Sigmoid colon (tissue), 7 donors: ENCODE measurements at places on chromosomes 7 and 10. TPM values are rescaled to one million over a fixed set of nuclear protein-coding genes. Genes with fewer than 3 reads are reported as not detected.

DNA sequence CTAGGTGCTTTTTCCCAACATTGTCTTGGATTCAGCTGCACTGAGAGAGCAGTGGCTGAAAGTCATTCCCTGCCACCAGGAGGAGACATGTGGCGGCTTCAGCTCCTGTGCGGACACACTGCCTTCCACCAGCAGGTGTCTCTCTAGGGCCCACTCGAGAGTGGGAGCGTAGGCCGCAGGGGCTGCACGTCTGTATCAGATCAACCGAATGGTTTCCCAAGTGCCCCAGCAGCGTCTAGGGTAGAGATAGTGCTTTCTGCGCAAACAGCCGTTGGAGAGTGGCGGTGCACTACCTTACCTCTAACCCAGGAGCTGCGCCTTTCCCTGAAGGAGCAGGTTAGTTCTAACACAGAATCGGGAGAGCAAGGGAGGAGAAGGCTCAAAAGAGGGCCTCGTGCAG lies 31.7 kb downstream of the PAPOLB start:
- peak; percentile 86 for DNase-seq

DNA sequence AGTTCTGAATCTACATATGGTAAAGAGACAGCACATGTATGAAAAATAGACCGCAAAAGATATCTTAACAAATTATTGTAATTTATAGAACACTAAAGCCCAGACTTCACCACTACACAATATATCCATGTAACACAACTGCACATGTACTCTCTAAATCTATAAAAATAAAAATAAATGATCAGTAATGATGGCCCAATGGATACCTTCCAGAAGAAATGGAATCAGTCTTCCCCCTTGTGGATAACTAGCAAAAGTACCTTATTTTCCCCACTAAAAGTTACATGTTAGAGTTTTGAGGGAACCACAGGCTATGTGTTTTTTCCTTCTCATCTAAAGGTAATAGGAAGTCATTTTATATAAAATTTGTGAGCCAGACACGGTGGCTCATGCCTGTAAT lies 25.7 kb downstream of the C7orf25 start:
- no peak for DNase-seq

Gene VPS37D
- total RNA-seq: 5.3 TPM

GRCh38 chr7:97133159-97133558 lies 15.7 kb downstream of the SDHAF3 start:
- no peak for DNase-seq

- DNase-seq: no peak
These were observed 14.9 kb downstream of the TSPAN15 start for GRCh38 chr10:69466158-69466490.

Gene ZNF425
- 3.9 TPM for total RNA-seq

Gene VENTX
- 1.1 TPM for total RNA-seq

GRCh38 chr7:91263384-91264045 lies 718 bp upstream of the FZD1 start:
- DNase-seq: peak; percentile 68

Gene LUC7L2
- total RNA-seq: 79.1 TPM

- no peak for DNase-seq
These were observed 666.1 kb upstream of the FOXK1 start for GRCh38 chr7:4015996-4016395.

- DNase-seq: no peak
These were observed 118.8 kb upstream of the LYZL2 start for GRCh38 chr10:30748152-30748973.

Gene ANKRD7
- total RNA-seq: 2.9 TPM

DNA sequence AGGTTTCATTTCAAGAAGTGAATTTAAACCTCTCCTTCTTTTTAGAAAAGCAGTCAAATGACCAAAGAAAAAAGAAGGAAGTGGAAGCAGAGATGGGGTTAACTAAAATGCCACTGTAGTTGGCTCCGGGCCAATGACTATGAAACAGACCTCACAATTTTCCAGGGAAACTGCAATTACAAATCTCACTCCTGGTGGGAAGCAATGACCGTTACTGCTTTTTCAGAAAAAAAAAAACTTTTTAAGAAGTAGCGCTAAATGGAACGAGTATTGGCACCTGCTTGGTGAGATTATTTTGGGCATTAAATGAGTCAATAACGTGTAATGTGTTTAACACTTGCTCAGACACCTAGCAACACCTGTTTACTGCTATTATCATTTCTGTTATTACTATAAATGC lies 1.2 kb downstream of the SFRP4 start:
- DNase-seq: no peak

GRCh38 chr7:94823947-94824346 lies 83.4 kb upstream of the PPP1R9A start:
- no peak for DNase-seq

DNA sequence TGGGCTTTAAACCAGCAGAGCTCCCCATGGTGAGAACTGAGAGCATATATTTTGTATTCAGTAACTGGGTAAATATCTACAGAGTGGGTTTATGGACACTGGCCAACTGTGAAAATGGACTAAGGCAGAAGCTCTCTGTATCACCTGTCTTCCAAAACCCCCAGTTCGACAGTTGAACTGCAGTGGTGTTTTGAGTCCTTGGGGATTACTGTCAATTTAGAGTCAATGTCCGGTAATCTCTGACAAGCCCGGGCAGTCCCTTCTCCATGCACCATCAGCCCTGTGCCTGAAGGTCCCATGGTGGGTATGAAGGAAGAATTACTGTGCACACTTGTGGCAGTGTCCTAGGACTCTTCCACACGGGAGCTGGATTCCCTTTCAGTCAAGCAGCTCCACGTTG lies 235.0 kb downstream of the CCSER2 start:
- DNase-seq: no peak

GRCh38 chr10:6053816-6054631 lies 8.1 kb downstream of the IL2RA start:
- DNase-seq: peak; percentile 69

DNA sequence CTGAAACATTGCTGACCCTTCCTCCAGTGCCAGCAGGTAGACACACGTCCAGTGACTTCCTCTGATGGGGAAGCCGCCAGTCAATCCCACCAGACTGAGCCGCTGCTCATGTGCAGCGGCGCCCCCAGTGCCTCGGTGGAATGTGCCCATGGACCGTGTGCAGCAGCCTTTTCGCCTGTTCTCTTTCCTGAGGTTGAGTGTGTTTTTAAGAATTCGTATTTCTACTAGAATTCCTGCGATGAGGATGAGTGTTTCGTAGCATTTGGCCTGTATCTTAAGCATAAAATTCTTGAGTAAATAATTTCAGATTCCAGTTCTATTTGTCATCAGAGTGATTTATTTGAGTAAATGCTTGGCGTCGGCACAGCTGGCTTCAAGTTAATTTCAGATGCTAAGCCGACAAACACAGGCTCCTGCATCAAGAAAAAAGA lies 35.4 kb downstream of the BNIP3 start:
- DNase-seq: peak; percentile 53

Gene DDC
- total RNA-seq: not detected

- no peak for DNase-seq
These were observed 263.4 kb downstream of the BICC1 start for GRCh38 chr10:58775960-58776567.

DNA sequence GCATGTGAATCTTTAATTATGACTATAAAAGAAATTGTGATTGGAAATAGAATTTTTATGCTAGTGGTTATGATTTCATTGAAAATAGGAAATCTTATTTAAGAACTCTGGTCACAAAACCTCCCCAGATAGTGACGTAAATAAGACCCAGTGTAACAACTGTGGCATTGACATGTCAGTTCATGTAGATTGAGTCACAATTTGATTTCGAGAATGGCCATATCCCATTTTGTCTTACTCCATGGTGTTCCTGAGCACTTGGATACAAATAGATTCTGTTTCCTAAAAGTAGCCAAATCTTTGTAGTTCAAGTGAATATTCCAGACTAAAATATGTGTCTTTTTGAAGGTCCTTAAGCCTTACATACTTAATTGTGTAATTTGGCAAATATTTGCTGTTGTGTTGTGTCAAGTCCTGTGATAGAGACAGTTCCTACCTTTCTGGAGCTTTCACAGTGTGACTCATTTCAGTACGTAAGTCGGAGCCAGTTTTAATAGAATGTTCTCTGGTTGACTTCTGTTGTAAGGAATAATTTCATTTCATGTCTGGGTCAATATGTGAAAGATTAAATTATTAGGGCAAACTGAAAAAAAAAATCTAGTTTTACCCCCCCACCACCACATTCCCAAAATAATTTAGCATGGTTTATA lies 37.1 kb upstream of the TOMM7 start:
- no peak for DNase-seq
